Type B pancreatic cell (in vitro differentiated cells): ENCODE measurements at places on chromosomes 3 and 15. TPM values are rescaled to one million over a fixed set of nuclear protein-coding genes. Genes with fewer than 3 reads are reported as not detected.
A peak's percentile ranks its signal among the peaks of the same experiment; 100 is the strongest.

GRCh38 chr3:132245552-132246142 is 71.6 kb upstream of the ACP3 start:
- no peaks in the 10 kb centered on the region for H3K4me1 ChIP-seq
- peaks cover 30% of the 10 kb centered on the region for H3K27me3 ChIP-seq
- H3K4me3 ChIP-seq = no peak overlapping the region
- no peak overlapping the region for H3K27ac ChIP-seq
- no peaks in the 10 kb centered on the region for H3K36me3 ChIP-seq
- no peak for DNase-seq

- DNase-seq = peak; percentile 54
- no peak overlapping the region for H3K4me3 ChIP-seq
- no peaks in the 10 kb centered on the region for H3K27me3 ChIP-seq
Measured at GRCh38 chr15:25250906-25251622, 187.8 kb downstream of the UBE3A start.

The MLF1 gene
- 12.3 and 23.8 TPM in 2 replicates for total RNA-seq

- no peaks in the 10 kb centered on the region for H3K27me3 ChIP-seq
- no peak overlapping the region for H3K27ac ChIP-seq
- no peaks in the 10 kb centered on the region for H3K4me1 ChIP-seq
- no peak overlapping the region for H3K4me3 ChIP-seq
- DNase-seq = no peak
- H3K36me3 ChIP-seq = no peaks in the 10 kb centered on the region
Measured at GRCh38 chr3:175988401-175988800, 1129.3 kb downstream of the NAALADL2 start.

GRCh38 chr3:25725810-25726209 is 57.4 kb downstream of the NGLY1 start:
- H3K4me1 ChIP-seq = no peaks in the 10 kb centered on the region
- H3K36me3 ChIP-seq = peaks cover 11% of the 10 kb centered on the region
- peak overlapping the region; percentile 86 for H3K27ac ChIP-seq
- H3K4me3 ChIP-seq = peak overlapping the region; percentile 64

DNA sequence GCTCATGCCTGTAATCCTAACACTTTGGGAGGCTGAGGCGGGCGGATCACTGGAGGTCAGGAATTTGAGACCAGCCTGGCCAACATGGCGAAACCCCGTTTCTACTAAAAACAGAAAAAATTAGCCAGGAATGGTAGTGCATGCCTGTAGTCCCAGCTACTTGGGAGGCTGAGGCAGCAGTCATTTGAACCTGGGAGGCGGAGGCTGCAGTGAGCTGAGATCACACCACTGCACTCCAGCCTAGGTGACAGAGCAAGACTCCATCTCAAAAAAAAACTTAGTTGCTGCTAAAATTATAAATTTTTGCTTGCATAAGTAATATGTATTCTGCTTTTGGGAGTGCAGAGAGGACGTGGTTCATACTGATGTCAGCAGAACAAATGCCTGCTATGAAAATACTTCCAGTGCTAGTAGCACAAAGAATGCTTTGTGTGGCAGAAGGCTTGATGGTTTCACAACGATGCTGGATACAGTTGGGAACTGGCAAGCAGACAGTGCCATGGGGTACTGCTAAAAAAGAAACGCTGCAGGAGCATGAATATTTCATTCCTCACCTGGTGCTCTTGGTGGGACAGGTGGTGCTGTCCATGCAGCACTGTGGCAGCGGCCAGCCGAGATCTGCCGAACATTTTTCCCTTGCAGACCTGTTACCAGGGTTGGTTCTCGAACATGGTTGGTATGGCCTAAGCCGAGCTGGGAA is 31.1 kb downstream of the FBXL22 start:
- H3K4me1 ChIP-seq = no peaks in the 10 kb centered on the region
- no peak for DNase-seq
- no peaks in the 10 kb centered on the region for H3K27me3 ChIP-seq
- H3K36me3 ChIP-seq = peaks cover 42% of the 10 kb centered on the region
- H3K4me3 ChIP-seq = no peak overlapping the region
